Sigmoid colon (tissue), 7 donors: ENCODE measurements at places on chromosomes 16 and 17. TPM values are rescaled to one million over a fixed set of nuclear protein-coding genes. Genes with fewer than 3 reads are reported as not detected.

DNA sequence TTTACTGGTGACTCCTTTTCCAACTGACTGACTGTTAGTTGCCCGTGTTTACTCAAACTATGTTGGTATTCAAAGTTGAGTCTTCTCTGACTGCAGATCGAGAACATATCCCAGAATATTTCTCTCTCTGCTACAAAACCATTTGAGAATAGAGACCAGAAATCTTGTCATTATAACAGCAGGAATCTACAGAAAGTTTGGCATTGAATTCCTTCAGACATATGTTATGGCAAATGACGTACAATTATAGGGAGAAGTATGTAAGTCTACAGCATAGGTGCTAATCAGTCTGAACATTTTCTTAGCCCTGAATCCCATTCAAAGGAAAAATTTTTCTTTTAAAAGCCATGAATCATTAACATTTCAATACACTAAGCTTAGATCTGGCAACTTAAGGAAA, 239.8 kb upstream of the SOX9 start:
- H3K4me1 ChIP-seq = no peaks in the 10 kb centered on the region
- no peaks in the 10 kb centered on the region for H3K36me3 ChIP-seq

DNA sequence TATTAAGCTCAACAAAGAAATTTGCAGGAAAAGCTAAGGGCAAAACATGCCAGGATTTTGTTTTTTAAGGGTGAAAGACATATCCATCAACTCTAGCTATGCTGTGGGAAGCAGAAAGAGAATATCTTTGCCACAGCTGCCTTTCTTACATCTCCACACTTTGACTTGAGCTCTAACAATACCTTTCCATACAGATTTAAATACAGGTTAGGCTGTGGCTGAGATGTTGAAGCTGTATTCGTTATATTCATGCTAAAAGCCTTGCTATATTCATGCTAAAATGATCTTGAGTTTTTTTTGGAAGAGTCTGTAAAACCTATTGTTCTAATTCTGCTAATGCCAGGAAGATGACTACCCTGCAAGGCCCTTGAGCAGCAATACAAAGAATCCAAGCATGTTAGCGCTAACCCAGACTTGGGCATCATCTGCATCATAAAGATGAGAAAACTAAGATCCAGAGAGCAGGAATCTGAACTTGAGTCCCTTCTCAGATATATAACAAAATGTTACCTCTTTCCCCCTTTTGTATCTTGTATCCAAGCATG, 204.8 kb upstream of the C17orf78 start:
- H3K27ac ChIP-seq = no peak overlapping the region
- H3K4me3 ChIP-seq = no peak overlapping the region
- no peak for DNase-seq
- no peaks in the 10 kb centered on the region for H3K36me3 ChIP-seq
- no peaks in the 10 kb centered on the region for H3K4me1 ChIP-seq

DNA sequence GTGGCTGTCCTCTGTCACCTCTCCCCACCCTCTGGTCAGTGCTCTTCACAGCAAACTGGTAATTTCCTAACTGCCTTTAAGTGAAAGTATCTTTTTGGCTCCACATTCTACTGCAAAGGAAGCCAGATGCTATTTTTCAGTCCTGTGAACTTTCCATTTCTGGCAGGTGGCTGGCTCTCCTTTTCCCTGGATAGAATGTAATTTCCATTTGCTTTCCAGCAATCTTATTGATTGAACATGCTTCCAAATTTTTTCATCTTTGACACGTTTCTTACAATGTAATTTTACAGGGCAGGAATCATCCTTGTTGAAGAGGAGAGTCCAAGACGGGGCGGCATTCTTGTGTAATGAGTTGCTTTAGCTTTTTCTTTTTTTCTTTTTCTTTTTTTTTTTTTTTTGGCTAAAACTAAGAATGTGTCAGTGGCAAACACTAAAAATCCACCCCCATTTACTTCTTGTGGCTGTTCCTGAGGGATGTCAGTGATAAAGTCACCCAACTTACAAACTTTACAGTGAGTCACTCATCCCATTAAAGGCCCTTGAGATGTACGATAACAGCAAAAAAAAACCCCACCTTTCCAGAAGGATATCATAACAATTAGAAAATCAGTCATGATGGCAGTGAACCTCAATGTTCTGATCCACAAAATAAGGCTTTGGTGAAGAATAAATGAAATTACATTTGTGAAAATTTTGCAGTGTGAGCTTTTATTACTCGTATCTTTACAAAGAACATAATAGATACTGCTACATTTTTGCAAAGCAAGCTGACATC, 29.4 kb upstream of the PRKCA start:
- H3K36me3 ChIP-seq = no peaks in the 10 kb centered on the region
- no peaks in the 10 kb centered on the region for H3K27me3 ChIP-seq
- no peak overlapping the region for H3K4me3 ChIP-seq
- no peaks in the 10 kb centered on the region for H3K4me1 ChIP-seq

- peak overlapping the region; percentile 38 for H3K4me3 ChIP-seq
- peaks cover 69% of the 10 kb centered on the region for H3K4me1 ChIP-seq
- peaks cover 9% of the 10 kb centered on the region for H3K36me3 ChIP-seq
- no peaks in the 10 kb centered on the region for H3K27me3 ChIP-seq
- DNase-seq = peak; percentile 86
Observed at GRCh38 chr17:81923302-81924260, 4.0 kb downstream of the MAFG start.

Gene MT3
- total RNA-seq = not detected
